ENCODE measurements at places on chromosomes 6 and 20.

- DNase-seq: no peak
Observed at GRCh38 chr20:50312682-50313521, 122.3 kb downstream of the CEBPB start.

DNA sequence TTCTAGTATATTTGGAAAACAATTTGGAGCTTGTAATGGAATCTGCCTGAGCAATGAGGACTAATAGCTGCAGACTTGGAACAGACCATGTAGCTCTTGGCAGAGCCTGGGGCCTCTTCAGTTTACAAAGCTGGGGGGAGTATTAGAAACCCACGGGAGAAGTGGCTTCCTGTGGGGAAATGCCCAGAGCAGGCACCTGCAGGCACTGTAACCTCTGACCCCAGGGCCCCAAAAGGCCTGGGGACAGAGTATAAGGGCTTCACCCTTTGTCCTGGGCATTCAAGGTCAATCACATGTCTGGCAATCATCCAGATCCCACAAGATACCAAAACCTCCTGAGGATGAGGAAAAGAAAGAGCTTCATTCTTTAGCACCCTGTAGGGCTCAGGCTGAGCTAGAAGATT lies 19.4 kb downstream of the PKIG start:
- no peak for DNase-seq

GRCh38 chr20:17327185-17328148 lies 100.6 kb downstream of the PCSK2 start:
- peak; percentile 66 for DNase-seq

DNA sequence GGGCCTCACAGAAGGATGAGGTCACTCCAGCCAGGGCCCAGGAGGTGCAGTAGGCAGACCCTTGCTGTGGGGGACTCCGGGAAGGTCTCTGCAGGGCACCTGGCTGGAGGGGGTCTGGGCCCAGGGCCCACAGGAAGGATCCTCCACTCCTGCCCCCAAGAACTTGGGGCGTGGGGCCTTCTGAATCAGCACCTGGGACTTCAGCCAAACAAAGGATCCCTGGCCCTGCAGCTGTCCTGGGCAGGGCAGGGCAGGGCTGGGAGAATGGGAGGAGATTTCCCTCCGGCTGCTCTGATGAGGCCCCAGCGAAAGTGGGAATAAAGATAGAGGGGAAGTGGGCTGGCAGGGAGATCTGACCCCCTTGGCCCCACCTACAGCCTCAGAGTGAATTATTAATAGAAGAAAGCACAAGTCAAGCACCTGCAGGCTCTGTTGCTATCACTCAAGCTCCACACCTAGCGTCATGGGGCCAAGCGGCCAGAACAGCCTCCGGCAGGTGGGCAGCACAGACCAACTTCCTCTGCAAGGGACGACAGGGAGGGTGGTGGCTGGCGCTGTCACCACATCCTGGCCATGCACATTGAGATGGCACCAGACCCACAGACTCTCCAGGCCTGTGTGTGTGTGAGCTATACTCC lies 61.6 kb upstream of the MRPS10 start:
- DNase-seq: no peak

GRCh38 chr20:57087705-57088104 lies 178.7 kb downstream of the BMP7 start:
- DNase-seq: no peak

DNA sequence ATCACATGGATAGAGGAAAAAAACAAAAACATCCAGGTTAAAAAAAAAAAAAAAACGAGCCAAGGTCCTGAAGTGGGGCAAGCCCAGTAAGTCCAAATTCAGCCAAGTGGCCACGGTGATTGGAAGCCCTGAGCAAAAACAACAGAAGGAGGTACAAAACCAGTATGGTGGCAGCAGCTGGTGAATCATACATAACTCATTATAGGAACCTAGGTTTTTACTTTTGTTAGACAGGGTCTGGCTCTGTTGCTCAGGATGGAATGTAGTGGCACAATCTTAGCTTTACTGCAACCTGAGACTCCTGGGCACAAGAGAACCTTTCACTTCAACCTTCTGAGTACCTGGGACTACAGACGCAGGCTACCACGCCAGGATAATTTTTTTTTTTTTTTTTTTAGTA lies 22.7 kb upstream of the MYB start:
- no peak for DNase-seq

- no peak for DNase-seq
Observed at GRCh38 chr6:89154131-89154530, 8.3 kb downstream of the PM20D2 start.

DNA sequence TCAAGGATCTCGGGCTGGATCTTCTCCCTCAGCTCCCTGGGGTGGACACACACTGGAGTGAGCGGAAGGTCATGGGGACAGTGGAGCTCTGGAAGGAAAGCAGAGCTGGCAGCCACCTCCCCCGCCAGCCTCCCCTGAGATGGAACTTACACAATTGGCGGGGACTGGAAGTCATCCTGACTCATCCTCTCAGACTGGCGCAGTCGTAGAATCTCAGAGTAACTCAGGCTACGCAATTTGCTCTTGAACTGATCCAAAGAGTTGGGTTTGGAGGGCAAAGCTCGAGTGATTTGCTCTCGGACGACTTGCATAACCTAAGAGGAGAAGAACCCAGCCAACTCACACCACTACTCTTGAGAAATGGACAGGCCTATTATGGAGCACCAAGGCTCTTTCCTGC lies 34.8 kb downstream of the ELMO2 start:
- no peak for DNase-seq

DNA sequence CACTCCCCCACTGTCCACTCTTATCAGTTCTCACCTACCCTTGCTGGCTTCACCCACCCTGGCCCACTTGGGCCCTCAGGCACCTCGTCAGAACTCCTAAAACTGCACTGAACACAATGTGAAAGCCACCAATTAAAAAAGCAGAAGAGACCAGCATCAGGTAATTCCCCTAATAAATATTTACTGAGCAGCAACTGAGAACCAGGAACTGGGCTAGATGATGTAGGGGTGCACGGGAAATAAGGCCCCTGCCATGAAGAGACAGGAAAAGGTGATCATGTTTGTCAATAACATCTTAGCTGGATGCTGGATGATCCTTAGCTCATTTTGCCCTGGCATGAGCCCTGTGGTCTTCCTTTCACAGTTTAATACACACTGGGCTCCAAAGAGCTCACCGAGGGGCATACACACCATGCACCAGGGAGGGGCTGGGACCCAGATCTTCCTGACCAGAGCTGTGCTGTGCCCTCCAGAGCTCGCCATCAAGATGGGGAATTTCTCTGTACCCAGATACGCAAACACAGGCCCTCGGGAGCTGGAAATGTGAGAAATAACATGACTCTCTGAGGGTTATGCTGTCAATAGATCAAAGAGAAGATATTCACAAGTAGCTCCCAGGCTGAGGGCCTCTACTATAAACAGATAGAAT lies 113.6 kb upstream of the SLC22A16 start:
- no peak for DNase-seq

DNA sequence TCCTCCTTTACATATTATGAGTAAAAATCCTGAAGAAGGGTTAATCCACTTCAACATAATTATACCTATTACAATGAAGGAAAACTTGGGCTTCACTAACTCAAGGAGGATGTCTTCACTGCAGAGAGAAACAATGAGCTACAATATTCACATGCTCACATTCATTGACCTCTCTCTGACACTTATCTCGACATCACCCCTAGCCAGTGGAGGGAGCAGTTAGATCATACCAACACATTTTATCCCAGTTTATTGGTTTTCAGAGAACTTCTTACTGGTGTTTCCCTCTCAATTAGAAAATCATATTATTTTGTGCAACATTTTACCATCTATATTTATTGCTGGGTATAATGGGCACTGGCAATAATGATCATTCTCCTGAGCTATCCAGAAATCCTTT lies 646.5 kb downstream of the TENT5A start:
- DNase-seq: no peak

DNA sequence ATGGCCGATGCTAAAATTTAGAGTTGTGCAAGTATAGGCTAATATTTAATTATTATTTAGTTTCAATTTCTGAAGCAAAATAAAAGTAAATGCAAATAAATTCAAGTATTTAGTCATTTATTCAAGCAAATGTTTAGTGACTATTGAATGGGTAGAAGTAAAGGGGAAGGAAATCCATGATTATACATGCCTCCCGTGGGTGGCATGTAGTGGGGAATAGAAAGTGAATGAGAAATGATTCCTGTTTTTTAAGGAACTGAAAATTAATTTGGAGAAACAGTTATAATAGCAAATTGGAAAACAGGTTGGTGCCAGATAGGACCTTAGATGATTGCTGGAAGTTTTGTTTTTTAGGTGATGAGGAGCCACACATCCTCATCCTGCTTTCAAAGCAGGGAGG lies 35.4 kb downstream of the FAM229B start:
- no peak for DNase-seq

DNA sequence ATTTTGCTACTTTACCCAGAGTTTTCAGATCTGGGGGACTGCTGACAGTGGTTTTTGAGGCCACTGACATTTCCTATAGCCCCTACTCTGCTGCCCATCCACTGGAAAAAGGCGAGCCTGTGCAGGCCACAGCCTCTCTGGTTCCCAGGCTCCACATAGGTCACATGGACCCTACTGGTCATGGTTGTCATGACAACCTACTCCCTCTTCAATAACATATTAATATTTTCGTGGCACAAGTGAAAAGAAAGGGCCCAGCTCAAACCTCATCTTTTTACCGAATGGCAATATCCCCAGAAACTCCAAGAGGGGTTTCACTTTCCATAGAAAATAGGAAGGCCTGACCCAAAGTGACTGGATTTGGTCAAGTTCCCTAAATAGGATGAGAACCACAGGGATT lies 11.0 kb upstream of the FOXO3 start:
- DNase-seq: no peak

GRCh38 chr6:158705386-158706126 lies 55.7 kb downstream of the SYTL3 start:
- no peak for DNase-seq

GRCh38 chr6:117025310-117025709 lies 148.3 kb downstream of the RFX6 start:
- no peak for DNase-seq

GRCh38 chr6:53378208-53378607 lies 29.5 kb upstream of the ELOVL5 start:
- DNase-seq: no peak

DNA sequence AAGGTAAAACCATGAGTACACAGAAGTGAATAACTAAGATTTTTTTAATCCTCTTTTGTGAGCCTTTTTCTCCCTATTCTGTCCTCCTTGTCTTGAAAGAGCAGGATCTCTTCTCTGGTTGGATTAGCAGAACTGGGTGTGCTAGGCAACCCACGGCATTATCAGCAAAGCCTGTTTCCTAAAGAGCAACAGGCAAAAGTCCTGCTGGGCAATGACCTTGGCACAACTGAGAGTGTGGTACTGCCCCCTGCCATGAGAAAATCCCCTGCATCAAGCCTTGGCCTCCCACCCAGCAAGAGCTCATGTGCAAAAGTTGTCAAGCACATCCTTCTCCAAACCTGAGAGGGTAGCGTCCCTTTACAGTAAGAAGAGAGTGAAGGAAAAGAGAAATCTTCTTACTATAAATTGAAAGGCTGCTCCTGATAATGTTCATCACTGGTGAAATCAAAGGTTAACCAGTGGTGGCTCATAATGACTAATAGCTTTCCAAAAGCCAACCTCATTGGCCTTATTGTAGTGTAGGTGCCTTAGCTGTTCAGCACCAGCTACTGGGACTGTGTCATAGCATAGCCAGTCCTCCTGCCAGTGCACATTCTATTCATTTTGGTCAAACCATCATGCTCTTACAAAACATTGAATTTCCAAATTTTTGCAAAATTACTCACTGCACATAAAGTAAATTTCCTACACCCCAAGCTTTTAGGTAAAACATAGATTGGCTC lies 17.1 kb downstream of the KIF6 start:
- no peak for DNase-seq

DNA sequence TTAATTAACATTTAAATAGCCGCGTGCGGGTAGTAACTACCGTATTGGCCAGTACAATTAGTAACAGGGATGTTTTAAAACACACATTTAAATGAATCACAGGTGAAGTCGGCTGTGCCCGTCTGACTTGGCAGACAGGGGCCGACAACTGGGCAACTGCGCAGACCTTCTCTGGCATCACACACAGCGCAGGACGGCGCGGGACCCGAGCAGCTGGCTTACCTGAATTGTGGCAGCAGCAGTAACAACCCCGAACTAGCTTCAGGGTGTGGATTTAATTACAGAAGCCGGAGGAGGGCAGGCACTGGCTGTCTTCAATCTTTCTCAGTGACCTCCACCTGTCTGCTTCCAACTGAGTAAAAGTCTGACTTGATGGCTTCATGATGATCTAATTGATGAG lies 91.7 kb downstream of the DACT2 start:
- DNase-seq: no peak

DNA sequence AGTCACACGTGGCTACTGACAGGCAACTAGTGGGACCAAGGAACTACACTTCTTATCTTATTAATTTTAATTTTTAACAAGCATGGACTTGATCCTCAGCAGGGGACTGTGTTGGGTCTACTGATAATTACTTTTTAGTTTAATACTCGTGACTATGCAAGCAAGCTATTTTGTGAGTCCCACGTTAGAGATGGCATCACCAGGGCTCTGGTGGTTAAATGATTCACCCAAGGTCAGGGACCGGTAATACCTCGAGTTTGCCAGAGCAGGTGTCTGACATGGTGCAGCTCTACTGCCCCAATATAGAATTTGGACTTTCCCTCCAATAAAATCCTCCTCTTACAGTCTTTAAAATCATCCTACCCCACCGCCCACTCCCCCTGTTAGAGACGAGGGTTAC lies 98.6 kb upstream of the RIN2 start:
- DNase-seq: no peak

- no peak for DNase-seq
Observed at GRCh38 chr6:138107752-138108592, 753 bp upstream of the PERP start.

- no peak for DNase-seq
Observed at GRCh38 chr6:31882344-31882743, 3.5 kb upstream of the SLC44A4 start.

DNA sequence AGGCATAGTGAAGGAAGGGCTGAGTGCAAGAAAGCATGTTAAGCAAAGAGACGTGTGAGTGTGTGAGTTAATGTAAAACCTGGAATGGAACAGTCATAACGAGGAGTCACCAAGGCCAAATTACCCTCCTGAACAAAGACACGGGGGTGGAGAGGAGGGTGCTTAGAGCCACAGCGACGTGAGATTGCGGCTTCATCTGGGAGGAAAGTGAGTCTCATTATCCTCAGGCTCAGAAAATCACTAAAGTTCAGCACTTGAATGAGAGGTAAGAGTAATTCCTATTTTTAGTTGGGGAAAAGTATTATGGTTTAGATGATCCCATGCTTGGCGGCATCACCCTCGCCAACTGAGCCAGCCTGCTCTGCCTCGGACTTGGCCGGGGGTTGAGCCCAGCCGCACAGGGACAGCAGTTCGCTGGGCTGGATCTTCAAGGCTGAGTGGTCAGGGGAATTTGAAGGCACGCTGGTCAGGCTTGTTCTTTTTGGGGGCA lies 136.6 kb downstream of the DTNBP1 start:
- peak; percentile 2 for DNase-seq
